Bronchial smooth muscle cell (primary cell): ENCODE measurements at places on chromosomes 3 and 15. TPM values are rescaled to one million over a fixed set of nuclear protein-coding genes. Genes with fewer than 3 reads are reported as not detected.

The MASP1 gene
- total RNA-seq = 10.1 and 15.3 TPM in 2 replicates

The TMF1 gene
- total RNA-seq = 34.5 and 42.8 TPM in 2 replicates

The CLDN16 gene
- not detected in 2 replicates for total RNA-seq

The FBXO40 gene
- total RNA-seq = not detected in 2 replicates

The PIGB gene
- total RNA-seq = 10.3 and 14.5 TPM in 2 replicates

The DPPA2 gene
- not detected in 2 replicates for total RNA-seq

The TM4SF1 gene
- total RNA-seq = 59.8 and 183 TPM in 2 replicates

The BDH1 gene
- total RNA-seq = 1.4 and 2.0 TPM in 2 replicates

The TRAT1 gene
- not detected in 2 replicates for total RNA-seq

The EAF2 gene
- 1.4 and 3.7 TPM in 2 replicates for total RNA-seq

The IL12A gene
- 0.17 and 0.63 TPM in 2 replicates for total RNA-seq

The MORC1 gene
- total RNA-seq = not detected in 2 replicates

The PLA2G4E gene
- total RNA-seq = not detected in 2 replicates

The ST3GAL6 gene
- 1.3 TPM in 2 replicates for total RNA-seq

The CTSH gene
- total RNA-seq = 8.2 and 12.6 TPM in 2 replicates

The GP9 gene
- total RNA-seq = not detected in 2 replicates

The CHST2 gene
- 4.6 and 5.5 TPM in 2 replicates for total RNA-seq

The PRTG gene
- total RNA-seq = 0.47 and 1.2 TPM in 2 replicates

The FEZF2 gene
- total RNA-seq = not detected in 2 replicates

The PPP1R14D gene
- total RNA-seq = not detected in 2 replicates

The SLC38A3 gene
- total RNA-seq = not detected in 2 replicates

The CLEC3B gene
- 15.6 and 33.1 TPM in 2 replicates for total RNA-seq

The TM6SF1 gene
- 1.9 and 2.0 TPM in 2 replicates for total RNA-seq

The CATSPER2 gene
- 1.1 and 1.3 TPM in 2 replicates for total RNA-seq

The CKMT1A gene
- total RNA-seq = 0.16 and 0.26 TPM in 2 replicates

The ZBTB20 gene
- 11.3 and 12.0 TPM in 2 replicates for total RNA-seq

The CD86 gene
- not detected in 2 replicates for total RNA-seq

The ZMYND10 gene
- total RNA-seq = 1.3 and 1.4 TPM in 2 replicates

The MST1R gene
- 0.32 and 0.86 TPM in 2 replicates for total RNA-seq

The KLF15 gene
- total RNA-seq = 0.47 and 0.69 TPM in 2 replicates

The LEKR1 gene
- total RNA-seq = 0.26 and 0.32 TPM in 2 replicates

The GOLGA8T gene
- total RNA-seq = under 0.01 and 0.17 TPM in 2 replicates

The TPRG1 gene
- 0.32 and 0.34 TPM in 2 replicates for total RNA-seq

The CCDC13 gene
- total RNA-seq = 0.86 and 0.95 TPM in 2 replicates

The ECE2 gene
- not detected in 2 replicates for total RNA-seq
